Natural killer cell treated with Interleukin-12 subunit alpha and Interleukin-12 subunit beta and Interleukin-15 and Interleukin-18, amount 100 ng/mL, for 72 hours (primary cell): ENCODE measurements at places on chromosomes 3 and 15.
A peak's percentile ranks its signal among the peaks of the same experiment; 100 is the strongest.

DNA sequence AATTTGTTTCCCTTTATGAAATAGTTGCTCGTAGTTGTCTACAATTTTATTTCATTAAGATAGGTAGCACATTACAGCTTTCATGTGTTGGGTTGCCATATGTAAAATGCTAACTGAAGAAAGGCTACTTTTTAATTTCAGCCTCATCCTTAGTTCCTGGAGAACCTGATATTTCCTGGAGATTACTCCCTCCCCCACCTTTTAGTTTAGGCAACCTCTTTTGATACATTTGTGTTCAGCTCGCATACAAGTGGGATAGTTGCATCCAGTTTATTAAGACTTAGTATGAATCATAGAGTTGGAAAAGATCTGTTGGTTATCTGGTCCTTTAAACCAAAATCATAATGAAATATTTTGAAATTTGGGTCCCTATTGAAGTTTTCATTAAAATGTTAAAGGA lies 6.0 kb downstream of the SETD5 start:
- no peak for DNase-seq

- no peak for DNase-seq
Observed at GRCh38 chr15:90394748-90395442, 6.9 kb downstream of the IQGAP1 start.

GRCh38 chr3:132354916-132355702 lies 37.9 kb downstream of the ACP3 start:
- DNase-seq, result no peak

DNA sequence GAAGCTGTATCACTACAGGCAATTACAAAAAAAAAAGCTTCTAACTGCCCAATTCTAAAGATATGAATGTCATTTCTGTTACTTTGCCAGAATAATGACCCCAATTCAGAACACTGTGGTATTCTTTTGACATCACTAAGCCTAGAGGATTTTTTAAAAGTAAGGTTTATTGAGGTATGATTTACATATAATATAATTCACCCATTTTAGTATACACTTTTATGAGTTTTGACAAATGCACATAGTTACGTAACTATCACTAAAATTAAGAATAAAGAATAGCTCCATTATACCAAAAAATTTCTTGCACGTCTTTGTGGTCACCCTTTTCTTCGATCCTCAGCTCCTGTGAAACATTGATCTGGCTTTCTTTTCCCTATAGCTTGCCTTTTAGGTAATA lies 74.0 kb upstream of the PLSCR5 start:
- DNase-seq, result no peak

- DNase-seq, result no peak
Observed at GRCh38 chr15:58509556-58509955, 77.8 kb downstream of the LIPC start.

- DNase-seq, result no peak
Observed at GRCh38 chr15:76123031-76123430, 63.2 kb downstream of the TMEM266 start.

DNA sequence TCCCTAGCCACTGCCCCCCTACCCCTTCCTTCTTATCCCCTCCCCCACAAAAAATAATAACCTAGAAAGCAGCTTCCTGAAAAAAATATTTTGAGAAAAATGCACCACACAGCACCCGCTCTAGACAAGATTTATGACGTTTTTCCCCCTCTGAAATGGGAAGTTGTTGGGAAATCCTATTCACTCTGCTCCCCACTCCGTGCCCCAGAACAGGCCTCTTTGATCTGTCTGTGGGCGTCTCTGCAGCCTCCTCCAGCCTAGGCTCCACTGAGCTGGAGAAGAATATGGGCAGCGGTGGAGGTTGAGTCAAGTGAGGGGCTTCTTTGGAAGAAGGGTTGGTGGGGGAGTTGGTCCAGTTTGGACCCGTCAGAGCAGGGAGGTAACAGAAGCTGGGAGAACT lies 28.5 kb upstream of the POLG start:
- no peak for DNase-seq

DNA sequence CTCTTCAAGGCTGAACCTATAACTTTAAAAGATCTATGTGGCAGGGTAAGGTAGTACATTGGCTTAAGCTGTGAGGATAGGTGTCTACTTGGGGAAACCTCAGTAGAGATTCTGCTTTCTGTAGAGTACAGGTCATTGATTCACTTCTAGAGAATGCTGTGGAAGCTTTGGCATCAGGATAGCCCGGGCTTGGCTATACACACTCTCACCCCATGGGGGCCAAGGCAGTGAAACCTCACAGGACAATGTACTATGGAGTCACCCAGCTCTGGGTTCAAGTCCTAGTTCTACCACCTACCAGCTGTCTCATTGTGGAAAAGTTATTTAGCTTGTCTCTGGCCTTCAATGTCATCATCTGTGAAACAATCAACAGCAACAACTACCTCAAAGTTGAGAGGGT lies 9.0 kb downstream of the MTFMT start:
- no peak for DNase-seq

GRCh38 chr15:88637841-88638625 lies 783 bp upstream of the ISG20 start:
- DNase-seq, result no peak

DNA sequence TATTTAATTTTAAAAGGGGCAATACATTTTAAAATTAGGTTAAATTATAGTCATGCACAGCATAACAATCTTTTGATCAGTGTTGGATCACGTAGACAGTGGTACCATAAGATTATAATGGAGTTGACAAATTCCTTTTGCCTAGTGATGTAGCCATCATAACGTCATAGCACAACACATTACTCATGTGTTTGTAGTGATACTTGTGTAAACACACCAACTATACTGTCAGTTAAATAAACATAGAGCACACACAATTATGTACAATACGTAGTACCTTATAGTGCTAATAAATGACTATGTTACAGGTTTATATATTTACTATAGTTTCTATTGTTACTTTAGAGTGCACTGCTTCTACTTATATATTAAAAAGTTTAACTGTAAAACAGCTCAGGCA lies 31.2 kb downstream of the FOXB1 start:
- no peak for DNase-seq

- peak; percentile 53 for DNase-seq
Observed at GRCh38 chr15:68687136-68687735, 108.4 kb downstream of the CORO2B start.

- DNase-seq, result no peak
Observed at GRCh38 chr3:64229903-64230302, 4.6 kb upstream of the PRICKLE2 start.

DNA sequence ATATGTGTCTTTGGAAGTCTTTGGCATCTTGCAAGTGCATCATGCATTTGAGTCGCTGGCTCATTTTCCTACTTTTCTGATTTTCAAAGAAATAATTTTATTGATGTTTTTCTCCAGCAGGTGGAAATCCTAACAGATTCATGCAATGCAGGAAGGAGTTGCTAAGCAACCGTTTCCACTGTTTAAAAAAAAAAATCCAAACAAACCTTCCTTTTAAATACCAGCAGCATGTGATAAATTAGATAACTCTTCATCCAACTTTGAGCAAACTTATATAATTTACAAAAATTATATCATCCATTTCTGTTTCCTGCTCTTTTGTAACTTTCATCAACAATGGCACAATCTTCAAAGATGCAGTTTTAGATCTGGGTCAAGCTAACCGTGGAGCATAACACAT lies 364.1 kb downstream of the MFSD1 start:
- DNase-seq, result no peak

GRCh38 chr3:13261104-13261830 lies 158.9 kb downstream of the NUP210 start:
- DNase-seq, result no peak

DNA sequence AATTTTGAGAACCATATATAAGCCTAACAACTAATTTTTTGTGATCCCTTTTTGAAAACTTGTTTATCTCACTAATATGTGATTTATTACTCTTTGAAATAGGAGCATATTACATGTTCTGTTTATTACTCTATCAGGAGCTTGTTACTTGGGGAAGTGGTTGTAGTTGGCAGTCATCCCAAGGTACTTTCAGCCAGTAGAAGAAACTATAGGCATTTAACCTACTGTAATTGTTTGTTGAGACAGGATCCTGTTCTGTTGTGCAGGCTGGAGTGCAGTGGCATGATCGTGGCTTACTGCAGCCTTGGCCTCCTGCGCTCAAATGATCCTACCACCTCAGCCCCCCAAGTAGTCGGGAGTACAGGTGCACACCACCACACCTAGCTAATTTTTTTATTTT lies 195.6 kb downstream of the TCF12 start:
- no peak for DNase-seq

- no peak for DNase-seq
Observed at GRCh38 chr3:73026111-73026759, 29.6 kb downstream of the PPP4R2 start.

- no peak for DNase-seq
Observed at GRCh38 chr3:79968418-79968817, 200.6 kb upstream of the ROBO1 start.

DNA sequence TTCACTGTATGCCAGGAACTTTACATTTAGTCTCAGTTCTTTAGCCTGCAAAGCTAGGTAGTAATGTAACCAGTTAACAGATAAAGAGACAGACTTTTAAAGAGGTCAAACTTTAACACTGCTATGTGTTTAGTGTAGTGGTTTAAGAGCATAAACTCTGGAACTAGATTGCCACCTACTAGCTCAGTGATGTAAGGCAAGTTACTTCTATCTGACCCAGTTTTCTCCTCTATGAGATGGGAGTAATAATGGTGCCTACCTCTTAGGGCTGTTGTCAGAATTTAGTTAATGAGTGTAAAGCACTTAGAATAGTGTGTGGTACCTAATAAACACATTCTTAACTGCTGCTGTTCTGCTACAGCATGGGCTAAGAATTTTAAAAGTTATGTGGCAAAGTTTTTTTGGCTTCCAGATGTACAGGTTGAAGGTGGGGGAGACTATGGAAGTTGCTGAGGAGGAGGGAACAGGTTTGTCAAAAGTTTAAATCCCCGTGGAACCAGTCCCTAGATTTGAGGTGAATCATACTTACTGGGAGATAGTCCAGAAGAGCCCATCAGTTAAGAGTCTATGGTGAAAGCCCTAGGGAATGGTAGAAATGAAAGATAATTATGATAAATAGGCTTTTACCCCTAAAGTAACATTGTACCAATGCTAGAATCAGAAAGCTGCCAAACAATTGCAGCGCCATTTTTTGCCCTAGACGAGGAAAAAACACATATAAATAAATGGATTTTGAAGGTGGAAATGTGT lies 13.9 kb downstream of the TSC22D2 start:
- DNase-seq, result no peak

DNA sequence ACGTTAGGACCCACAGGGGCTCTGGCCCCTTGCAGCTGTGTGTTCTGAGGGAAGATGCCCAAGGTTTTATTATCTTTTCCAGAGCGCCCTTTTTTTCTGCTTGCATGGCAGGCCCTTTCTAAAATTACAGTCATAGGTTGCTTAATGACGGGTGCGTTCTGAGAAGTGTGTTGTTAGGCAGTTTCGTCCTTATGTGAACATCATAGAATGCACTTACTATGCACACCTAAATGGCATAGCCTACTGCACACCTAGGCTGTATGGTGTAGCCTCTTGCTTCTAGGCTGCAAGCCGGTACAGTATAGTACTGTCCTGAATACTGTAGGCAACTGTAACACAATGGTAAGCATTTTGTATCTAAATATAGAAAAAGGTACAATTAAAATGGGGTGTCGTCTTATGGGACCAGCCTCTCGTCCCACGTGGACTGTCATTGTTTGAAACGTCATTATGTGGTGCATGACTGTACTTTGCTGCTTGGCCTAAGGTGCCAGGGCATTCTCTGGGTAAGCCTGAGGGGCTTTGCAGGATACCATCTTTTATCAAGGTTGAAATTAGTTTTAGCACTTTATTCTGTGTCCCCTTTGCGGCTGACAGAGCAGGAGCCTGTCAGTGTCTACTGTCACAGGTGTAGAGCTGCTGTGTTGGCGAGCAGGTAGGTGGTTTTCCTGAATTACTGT lies 10.9 kb downstream of the KLF13 start:
- DNase-seq, result no peak

- DNase-seq, result no peak
Observed at GRCh38 chr3:149243540-149243939, 21.9 kb upstream of the CP start.

- DNase-seq, result no peak
Observed at GRCh38 chr3:126816986-126817777, 113.1 kb downstream of the CHCHD6 start.
